ENCODE measurements at places on chromosomes 5 and 9.

DNA sequence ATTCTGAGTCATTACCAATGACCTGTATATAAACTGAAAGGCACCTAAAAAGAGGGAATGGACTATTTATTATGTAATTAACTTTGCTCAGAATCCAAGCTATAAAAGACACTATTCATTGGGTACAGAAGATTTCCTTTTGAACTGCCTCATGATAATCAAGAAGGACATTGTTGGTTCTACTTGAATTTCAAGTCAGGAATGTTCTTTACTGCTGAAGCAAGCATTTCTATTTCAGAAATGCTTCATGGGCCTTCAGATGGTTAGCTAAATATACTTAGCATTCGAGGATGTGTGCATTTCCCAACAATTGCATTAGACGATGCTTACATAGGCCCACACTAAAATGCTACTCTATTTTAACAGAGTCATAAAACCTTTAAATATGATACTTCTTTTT lies 658.2 kb upstream of the DMAC1 start:
- DNase-seq: no peak

GRCh38 chr9:87853302-87853701 lies 29.4 kb upstream of the SPATA31E1 start:
- DNase-seq: no peak

DNA sequence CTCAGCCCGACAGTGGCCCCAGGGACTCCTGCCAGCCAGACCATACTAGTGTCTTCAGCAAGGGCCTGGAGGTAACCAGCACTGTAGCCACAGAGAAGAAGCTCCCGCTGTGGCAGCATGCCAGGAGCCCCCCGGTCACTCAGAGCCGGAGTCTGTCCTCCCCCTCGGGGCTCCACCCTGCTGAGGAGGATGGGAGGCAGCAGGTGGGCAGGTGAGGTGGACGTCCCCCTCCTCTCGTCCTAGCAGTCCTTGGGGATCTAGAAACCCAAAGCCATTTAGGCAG lies 28.0 kb upstream of the LRRC14B start:
- DNase-seq: no peak

DNA sequence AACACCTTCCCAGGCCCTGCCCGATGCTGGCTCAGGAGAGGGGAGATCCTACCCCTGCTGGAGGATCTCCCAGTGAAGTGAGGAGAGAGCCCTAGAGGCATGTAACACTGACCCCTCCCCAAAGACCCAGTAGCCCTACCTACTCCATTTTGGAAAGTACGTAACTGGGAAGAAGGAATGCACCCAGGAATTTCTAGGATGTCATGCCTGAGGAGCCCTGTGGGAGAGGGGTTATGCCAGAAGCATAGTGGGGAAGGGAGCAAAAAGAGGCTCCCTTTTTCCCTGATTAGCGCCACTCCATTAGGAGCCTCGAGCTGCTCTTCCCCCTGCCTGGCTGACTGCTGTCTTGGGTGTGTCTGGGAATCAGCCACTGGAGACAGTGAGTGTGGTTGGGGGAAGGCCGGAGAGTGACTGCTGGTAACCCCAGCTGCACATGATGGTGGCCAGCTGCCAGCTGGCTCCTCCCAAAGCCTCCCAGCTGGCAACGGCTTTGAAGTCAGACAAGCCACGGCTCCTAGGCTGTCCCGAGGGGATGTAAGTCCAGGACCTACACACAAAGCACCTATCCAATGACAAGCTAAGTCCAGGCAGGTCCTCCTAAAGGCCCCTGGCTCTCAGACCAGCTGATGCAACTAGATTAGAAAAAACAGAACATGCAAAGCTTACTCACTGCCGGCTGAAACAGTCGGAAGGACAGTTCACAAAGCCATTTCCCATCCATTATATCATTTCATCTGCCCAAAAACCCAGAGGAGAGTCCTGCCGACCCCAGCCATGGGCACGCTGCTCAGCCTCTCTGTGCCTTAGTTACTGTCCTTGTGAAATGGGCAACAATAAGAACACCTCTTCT lies 136.5 kb upstream of the ABCA1 start:
- DNase-seq: peak; percentile 99

- DNase-seq: peak; percentile 73
These were observed 3.5 kb downstream of the PHF19 start for GRCh38 chr9:120873512-120873911.

DNA sequence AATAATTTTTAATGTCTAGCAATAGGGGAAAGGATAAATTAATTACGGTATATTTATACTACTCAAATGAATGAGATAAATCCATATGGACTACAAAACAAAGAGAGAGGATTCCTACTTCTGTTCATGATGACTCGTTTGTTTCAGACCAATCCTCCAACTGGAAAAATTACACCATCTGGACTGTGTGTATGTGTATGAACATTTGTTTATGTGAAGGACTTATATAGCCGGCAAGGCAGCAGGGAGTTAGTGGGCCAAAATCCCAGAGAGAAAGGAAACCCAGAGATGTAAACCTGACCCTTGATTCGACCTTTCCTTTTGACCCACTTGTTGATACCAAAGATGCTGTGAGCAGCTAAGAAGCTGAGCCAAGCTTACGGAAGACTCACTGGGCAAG lies 20.1 kb downstream of the PDE6A start:
- peak; percentile 14 for DNase-seq

DNA sequence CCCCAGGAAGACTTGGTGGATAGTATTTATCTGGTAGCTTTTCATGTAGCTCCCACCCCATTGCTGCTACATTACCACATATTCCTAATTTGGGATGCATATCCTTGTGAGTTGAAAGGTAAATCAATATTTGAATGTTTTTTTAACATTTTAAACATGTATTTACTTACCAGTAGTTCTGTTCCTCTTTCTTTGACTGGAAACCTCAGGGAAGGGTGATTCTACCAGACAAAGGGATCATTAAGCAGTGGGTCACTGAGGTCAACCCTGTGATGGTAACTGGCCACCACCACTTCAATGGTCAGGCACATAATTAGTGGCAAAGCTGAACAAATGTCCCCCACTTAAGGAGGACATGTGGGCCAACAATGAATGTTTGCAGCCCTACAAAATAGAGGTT lies 27.2 kb upstream of the KLF9 start:
- peak; percentile 14 for DNase-seq

DNA sequence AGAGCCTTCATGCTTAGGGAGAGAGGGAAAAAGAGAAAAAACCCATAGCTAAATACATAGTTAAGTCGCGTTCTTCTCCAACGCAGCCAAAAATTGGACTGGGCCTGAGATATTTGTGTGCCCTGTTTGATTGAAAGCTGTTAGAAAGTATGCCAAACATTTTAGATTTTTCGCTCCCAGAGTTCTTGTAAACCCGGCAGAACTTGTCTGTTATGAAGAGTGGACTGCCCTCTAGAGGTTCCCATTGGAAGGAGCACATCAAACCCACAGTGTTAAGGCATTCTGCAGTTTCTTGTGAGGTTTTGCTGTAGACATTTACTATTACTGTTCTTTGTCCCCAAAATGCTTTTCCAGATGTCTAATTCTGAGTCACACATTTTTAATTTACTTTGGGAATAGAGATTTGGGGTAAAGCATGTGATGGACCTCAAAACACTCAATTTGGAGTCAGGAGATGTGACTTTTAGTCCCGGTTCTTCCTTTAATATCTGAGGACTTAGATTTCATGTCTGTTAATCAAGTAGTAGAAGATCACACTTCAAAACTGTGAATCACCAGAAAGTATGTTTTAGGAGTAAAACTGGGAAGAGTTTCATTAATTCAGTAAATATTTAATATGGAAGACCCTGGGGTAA lies 96.6 kb downstream of the PCSK1 start:
- peak; percentile 88 for DNase-seq

Measured in NCI-H69 (cell line).